ENCODE measurements at places on chromosomes 2 and 18.

GRCh38 chr2:133651861-133652260, 83.6 kb upstream of the NCKAP5 start:
- DNase-seq: no peak

- DNase-seq: no peak
Measured at GRCh38 chr2:203619267-203619878, 84.3 kb upstream of the RAPH1 start.

DNA sequence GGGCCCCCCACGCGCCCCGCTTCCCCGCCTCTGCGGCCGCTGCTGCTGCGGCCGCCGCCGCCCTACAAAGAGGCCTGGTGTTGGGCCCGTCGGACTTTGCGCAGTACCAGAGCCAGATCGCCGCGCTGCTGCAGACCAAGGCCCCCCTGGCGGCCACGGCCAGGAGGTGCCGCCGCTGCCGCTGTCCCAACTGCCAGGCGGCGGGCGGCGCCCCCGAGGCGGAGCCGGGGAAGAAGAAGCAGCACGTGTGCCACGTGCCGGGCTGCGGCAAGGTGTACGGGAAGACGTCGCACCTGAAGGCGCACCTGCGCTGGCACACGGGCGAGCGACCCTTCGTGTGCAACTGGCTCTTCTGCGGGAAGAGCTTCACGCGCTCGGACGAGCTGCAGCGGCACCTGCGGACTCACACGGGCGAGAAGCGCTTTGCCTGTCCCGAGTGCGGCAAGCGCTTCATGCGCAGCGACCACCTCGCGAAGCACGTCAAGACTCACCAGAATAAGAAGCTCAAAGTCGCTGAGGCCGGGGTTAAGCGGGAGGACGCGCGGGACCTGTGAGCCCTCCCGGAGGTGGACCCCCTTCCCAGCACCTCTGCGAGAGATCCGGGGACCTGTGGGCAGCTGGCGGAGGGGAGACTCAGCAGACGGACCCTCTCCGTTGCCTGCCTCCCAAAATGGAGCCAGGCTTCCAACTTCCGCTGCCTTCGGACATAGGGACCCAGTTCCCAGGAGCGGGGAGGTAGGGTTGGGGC, 1.9 kb downstream of the SP5 start:
- no peak for DNase-seq

DNA sequence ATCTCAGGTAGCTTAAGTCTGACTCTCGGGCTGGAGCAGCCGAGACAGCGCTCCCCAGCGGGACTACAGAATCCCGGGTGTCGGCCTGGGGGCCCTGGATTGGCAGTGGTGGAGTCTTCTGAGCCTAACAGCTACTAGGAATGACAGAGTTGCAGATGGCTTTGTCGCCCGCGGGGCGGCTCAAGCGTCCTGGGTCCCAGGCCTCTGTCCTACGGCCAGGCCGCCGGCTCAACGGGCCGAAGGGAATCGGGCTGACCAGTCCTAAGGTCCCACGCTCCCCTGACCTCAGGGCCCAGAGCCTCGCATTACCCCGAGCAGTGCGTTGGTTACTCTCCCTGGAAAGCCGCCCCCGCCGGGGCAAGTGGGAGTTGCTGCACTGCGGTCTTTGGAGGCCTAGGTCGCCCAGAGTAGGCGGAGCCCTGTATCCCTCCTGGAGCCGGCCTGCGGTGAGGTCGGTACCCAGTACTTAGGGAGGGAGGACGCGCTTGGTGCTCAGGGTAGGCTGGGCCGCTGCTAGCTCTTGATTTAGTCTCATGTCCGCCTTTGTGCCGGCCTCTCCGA, 8.8 kb downstream of the SIX2 start:
- no peak for DNase-seq

- no peak for DNase-seq
Measured at GRCh38 chr2:78699696-78700095, 325.8 kb upstream of the REG3G start.

- DNase-seq: no peak
Measured at GRCh38 chr2:24122366-24123194, 554 bp downstream of the PFN4 start.

DNA sequence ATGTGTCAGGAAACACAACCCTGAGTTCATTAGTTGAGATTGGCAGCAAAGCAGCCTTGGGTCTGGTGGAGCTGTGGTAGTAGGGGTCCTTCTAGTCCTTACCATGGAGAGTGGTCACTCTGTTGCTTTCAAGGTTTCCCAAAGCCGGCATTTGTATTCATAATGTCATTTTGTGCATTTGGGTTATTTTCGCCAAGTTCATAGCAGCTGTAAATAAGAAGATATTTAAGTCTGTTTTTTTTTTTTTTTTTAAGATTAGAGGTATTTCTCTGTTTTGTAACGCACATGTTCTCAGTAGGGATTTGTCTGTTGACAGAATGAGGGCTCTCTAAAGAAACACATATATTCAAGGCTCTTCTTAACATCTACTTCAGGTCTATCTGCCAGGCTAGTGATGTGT, 114.1 kb downstream of the PRPF40A start:
- DNase-seq: no peak

DNA sequence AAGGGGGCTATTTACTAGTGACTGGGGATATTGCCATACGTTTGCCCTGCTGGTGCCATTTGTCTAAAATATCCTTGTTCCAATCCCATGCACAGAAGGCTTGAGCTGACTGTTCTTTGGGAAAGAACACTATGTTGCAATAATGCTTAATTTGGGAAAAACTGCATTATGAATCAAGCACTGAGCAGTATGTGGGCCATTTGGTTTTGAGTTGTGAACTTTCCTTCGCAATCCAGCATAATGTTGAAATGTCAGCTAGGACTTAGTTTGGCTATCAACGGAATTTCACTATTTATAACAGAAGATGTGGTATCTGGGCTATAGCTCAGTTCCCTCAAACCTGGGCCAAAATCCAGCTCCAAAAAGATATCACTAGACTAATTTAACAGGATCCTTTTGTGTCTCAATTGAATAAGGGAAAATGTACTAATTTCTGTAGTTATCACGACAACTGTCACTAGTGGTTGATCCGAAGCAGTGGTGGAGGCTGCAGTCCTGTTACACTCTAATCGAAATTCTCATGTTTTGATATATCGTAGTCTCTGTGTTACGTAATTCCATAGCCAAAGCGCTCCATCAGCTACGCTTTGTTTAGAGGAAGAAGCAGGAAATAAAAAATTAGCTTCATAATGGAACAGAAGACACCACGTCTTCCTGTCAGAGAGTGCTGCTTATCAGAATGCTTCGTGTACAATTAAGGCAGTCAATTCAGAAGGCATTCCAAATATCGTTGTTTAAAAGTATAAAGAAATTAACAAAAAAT, 686.8 kb upstream of the SALL3 start:
- DNase-seq: no peak

DNA sequence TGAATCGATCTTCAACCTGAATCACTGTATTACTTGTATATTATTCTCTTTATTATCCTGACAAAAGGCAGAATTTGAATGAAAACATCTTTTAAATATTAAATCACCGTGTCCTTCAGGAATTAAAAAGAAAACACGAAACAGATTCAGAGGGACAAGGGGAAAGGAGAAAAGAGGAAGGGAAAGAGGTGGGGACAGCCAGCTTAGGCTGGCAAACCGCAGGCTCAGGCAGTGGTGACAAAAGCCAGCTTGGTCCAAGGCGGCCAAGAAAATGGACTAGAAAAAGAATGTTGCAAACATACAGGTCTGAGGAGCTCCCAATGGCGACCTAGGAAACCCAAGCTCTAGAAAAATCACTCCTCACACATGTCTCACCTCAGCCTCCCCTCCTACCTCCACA, 6.8 kb downstream of the B4GALT6 start:
- DNase-seq: no peak

DNA sequence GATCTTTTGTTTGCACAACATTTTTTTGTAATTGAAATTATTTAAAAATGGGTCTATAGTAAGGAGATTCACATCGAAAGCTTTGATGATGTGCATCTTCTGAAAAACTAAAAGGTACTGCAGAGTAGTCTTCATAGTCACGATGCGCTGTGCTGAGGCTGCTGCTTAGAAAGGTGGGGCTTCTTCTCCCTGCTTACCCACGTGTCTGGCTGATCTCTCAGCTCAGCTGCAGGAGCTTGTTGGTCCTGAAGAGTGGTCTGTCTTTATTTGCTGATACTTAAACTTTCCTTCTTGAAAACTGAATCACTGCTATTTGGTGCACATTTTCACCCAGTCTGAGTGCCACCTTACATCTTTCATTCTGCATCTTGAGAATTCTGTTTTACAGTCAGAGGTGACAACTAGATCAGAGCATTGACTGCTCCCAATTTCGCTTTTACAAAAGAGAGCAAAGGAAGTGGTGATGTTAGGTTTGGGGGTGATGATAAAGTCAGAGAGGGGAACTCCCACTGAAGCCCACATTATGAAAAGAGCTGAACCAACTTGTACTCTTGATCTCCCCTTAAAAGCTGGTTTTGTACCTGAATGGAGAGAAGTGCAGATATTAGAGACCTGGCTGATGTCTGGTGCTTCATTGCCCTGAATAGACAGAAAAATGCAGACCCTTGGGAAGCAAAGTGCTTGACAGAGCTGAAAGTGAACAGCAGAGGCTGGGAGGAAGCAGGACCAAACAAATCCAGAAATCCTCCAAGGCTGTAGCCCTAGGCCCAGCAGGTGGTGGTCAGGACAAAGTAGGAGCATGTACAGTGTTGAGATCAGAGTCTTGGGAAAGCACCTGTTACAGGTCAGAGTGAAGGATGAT, 984.5 kb downstream of the TSN start:
- DNase-seq: no peak

DNA sequence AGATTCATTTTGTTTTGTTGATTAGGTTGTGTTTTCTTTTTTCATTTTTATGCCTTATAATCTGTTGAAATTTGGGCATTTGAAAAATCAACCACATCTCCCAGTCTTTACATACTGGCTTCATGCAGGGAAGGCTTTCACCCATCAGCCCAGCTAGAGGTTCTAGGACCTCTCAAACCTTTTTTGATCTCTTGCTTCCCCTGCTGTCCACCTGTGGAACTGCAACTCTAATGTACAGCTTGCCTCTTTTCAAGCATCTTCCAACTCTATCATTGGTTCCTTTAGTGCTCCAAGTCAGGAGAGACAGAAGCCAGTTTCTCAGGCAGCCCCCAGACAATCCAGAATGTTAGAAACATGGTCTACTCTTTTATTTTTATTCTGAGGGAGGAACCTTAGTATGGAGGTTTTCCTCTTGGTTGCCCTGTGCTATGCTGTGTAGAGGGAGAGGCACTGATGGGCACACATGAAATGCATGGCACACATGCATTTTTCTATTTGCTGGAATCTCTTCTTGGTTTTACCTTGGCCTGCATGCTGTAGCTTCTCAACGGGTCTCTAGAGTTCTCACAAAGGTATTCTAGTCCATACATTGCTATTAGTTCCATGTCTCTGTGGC, 107.2 kb upstream of the L3MBTL4 start:
- DNase-seq: no peak

DNA sequence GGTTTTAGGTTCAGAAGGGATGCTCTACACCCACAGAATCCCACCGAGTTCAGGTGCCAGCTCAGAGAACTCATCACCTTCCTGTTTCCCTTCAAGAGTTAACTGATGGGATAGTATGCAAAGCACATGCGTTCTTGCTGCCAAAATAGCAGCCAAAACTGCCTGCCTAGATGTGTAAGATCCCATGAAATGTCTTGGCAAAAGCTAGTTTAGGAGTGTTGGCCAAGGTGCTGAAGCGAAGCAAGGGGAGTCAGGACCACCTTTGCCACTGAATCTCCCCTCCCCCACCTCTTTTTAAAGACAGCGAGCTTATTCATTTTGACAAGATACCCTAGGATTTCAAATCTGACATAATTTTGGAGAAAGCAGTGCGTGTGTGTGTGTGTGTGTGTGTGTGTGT, 2.1 kb downstream of the DOCK10 start:
- DNase-seq: no peak

GRCh38 chr2:15730545-15731212, 139.0 kb downstream of the DDX1 start:
- DNase-seq: no peak

DNA sequence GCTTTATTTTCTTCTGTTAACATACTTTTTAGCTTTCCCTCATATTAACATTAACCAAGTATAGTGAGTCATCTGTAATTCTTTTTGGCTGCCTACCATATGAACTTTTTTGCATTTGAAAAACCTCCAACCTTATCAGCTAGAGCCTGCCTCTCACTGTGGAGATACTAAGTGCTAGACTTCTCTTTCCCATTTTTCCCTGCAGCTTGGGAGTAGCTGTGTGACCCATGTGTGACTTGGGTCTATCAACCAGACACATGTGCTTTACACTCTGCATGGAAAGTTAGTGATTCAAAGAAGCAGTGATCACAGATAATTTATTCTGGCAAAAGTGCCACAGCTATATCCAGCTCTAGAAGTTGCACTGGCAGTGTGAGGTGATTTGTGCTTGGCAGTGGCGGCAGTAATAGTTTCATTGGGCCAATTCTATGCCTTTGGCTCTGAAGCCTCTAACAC, 36.3 kb downstream of the PREPL start:
- no peak for DNase-seq

DNA sequence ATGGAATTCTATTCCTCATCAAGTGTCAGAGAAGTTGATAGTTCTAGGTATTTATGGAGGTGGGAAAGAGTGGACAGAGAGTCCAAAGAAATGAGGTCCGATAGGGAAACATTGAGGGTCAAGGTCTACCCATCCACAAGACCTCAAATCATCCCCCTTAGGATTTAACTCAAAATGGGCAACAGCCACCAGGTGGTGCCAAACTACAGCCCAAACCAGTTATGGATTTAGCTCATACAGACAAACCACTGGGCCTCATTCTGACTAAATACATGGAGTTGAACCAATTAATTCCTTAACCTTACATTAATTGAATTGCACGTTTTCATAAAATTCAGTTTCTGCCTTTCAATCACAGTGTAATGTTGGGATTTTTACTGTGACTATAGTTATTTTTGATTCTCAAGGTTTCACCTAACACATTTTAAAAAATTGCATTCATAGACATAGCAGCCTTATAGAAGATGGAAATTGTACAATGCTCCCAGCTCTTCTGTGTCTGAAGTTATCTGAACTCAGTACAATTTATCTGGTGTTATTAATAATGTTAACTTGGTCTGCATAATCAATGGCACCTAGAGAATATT, 98.2 kb upstream of the HNMT start:
- DNase-seq: no peak

DNA sequence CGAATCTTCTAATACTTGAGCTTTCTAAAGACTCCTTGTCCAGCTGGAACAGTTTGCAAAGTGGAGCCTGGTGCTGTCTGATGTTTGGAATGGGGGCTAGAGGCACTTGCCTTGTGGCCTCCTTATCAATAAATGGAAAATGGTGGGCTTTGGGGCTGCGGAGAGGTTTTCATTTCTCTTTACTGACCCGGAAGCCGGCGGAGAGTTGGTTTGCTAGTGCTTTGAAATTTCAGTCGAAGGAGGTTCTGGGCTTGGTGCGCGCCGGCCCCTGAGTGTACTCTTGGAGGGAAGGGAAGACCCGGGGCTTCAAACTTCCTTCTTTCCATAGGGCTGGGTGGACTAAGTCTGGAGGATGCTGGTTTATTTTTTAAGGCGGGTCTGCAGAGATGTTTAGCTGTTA, 714 bp downstream of the RPIA start:
- DNase-seq: no peak

DNA sequence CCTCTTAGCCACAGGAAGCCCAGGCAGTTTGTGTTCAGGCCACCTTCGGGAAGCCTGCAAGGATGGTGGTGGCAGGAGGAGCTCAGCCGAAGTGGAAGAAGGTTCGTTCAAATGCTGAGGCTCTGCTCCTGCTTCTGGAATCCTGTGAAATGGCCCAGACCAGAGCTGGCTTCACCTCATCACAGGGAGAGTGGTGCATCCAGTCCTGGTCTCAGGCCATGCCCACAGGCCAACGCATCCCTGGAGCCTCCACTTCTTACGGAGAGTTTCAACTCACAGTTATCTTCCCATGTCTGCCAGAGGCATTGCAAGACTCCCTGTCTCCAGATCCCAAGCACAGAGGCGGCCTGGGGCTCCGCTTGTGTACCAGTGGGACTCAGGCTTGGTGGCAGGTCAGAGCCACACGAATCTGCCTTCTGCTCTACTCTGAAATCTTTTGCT, 82.3 kb downstream of the NDUFA10 start:
- DNase-seq: no peak
